ENCODE measurements at places on chromosomes 1 and 21. TPM values are rescaled to one million over a fixed set of nuclear protein-coding genes. Genes with fewer than 3 reads are reported as not detected.

Gene MYOM3
- not detected for total RNA-seq

Gene KRTAP10-3
- total RNA-seq: not detected

Gene OPRD1
- not detected for total RNA-seq

Gene MSH4
- 0.10 TPM for total RNA-seq

Gene ZBTB37
- total RNA-seq: 4.6 TPM

Gene PGBD5
- total RNA-seq: not detected

Gene FCRL5
- not detected for total RNA-seq

Gene SMIM11
- total RNA-seq: 8.8 TPM

Gene PAQR6
- 0.57 TPM for total RNA-seq

Measured in vein endothelial cell (primary cell).